ENCODE measurements at places on chromosomes 4 and X. TPM values are rescaled to one million over a fixed set of nuclear protein-coding genes. Genes with fewer than 3 reads are reported as not detected.

The SSX1 gene
- polyA plus RNA-seq: not detected

DNA sequence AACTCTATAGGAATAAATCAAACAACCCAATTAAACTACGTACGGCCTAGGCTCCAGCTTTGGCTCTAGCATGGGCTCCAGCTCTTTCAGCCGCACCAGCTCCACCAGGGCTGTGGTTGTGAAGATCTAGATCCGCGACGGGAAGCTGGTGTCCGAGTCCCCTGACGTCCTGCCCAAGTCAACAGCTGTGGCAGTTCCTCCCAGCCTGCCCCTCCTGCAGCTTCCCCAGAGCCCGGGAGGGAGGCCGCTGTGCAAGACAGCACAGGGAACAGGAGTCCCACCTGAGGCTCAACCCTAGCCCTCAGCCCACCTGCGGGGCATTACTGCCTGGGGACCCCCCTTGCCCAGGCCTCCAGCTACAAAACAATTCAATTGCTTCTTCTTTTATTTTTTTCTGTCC lies 2680.3 kb downstream of the PCDH7 start:
- H3K27ac ChIP-seq: no peak overlapping the region
- no peak overlapping the region for H3K4me3 ChIP-seq
- no peak for DNase-seq
- no peaks in the 10 kb centered on the region for H3K4me1 ChIP-seq

The CENPVL3 gene
- not detected for polyA plus RNA-seq

The MGAT4D gene
- not detected for polyA plus RNA-seq

DNA sequence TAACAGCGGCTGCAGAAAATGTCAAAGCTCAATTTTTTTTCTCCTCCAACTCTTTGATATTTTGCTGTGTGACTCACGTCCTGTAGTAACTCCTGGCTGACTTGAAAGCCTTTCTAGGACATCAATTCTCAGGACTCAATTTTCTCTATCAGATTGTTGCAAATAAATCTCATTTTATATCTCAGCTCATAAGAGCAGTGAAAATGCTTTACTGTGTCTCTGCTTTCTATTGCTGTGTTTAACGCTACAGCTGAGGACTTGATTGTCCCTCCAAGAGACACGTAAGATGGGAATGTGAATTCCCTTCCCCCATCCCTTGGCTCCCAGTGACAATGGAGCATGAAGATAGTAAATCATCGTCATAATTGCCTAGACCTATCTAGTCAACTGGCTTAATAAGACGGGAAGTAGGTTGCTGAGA lies 20.5 kb upstream of the CBR4 start:
- DNase-seq: no peak
- no peaks in the 10 kb centered on the region for H3K27me3 ChIP-seq
- no peaks in the 10 kb centered on the region for H3K4me1 ChIP-seq
- no peak overlapping the region for H3K27ac ChIP-seq
- H3K4me3 ChIP-seq: no peak overlapping the region

DNA sequence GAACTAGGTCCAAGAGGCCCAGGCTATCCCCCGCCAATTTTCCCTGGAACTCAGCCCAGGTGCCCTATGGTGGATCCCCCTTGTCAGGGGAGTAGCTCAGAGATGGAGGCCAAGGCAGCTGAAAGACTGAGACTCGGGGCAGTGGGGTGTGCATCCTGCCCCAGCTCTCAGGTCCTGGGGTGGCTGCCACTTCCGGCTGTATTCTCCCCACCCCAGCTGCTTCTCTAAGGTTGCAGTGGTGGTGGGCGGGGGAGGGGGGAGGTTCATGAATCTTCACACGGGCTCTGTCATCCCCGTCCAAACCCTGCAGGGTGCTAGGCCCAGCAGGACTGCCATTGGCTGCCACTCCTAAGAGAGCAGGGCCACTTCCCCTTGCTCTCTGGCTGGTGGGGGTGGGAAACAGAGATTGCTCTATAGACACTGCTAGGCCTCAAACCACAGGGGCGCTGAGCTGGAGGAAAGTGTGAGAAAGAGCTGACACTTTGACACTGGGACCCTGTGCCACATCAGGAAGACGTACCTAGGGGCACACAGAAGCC lies 1.5 kb downstream of the SASH3 start:
- H3K4me3 ChIP-seq: no peak overlapping the region
- H3K27ac ChIP-seq: no peak overlapping the region
- H3K27me3 ChIP-seq: no peaks in the 10 kb centered on the region
- peak; percentile 69 for DNase-seq
- H3K4me1 ChIP-seq: no peaks in the 10 kb centered on the region

GRCh38 chr4:87255755-87256154 lies 35.3 kb upstream of the KLHL8 start:
- no peaks in the 10 kb centered on the region for H3K27me3 ChIP-seq
- H3K4me3 ChIP-seq: no peak overlapping the region
- DNase-seq: no peak
- no peaks in the 10 kb centered on the region for H3K4me1 ChIP-seq

DNA sequence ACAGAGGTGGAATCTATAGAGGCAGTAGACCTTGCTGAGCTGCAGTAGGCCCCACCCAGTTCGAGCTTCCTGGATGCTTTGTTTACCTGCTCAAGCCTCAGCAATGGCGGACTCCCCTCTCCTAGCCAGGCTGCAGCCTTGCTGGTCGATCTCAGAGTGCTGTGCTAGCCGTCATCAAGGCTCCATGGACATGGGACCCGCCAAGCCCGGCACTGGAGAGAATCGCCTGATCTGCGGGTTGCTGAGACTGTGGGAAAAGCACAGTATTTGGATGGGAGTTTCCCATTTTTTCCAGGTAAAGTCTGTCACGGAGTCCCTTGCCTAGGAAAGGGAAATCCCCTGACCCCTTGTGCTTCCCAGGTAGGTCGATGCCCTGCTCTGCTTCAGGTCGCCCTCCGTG lies 124.8 kb upstream of the KLF8 start:
- H3K27ac ChIP-seq: no peak overlapping the region
- no peak overlapping the region for H3K4me3 ChIP-seq
- no peaks in the 10 kb centered on the region for H3K27me3 ChIP-seq
- no peak for DNase-seq

DNA sequence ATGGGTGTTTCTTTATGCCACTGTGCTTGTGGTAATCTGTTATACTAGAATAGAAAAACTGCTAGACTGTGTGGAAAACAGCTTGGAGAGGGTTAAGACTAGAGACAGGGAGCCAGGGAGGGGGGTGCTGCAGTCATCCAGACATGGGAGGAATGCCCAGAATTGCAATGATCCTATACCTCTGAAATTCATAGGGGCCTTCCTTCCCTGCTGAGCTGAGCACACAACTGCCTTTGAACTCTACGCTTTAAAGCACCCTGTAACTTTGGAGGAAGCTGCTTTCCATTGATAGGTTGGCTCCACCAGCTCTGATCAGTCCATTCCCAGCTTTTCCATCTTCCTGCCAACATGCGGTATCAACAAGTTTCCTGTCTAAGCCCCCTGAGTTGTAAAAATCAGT lies 155.9 kb upstream of the RASGEF1B start:
- H3K4me1 ChIP-seq: peaks cover 1% of the 10 kb centered on the region
- no peaks in the 10 kb centered on the region for H3K27me3 ChIP-seq
- H3K27ac ChIP-seq: no peak overlapping the region
- no peaks in the 10 kb centered on the region for H3K36me3 ChIP-seq

The TRAM1L1 gene
- polyA plus RNA-seq: not detected

The RAB41 gene
- not detected for polyA plus RNA-seq

DNA sequence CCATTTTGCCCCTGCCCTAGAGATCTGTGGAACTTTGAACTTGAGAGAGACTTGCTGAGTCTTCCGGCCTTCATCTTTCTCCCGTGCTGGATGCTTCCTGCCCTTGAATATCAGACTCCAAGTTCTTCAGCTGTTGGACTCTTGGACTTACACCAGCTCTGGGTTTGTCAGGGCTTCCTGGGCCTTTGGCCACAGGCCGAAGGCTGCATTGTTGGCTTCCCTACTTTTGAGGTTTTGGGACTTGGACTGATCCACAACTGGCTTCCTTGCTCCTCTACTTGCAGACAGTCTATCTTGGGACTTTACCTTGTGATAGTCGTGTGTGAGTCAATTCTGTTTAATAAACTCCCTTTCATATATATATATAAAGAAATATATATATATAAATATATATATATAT lies 1071.0 kb downstream of the ADGRL3 start:
- H3K27ac ChIP-seq: no peak overlapping the region
- no peak overlapping the region for H3K4me3 ChIP-seq
- H3K36me3 ChIP-seq: no peaks in the 10 kb centered on the region
- DNase-seq: no peak

The HMGN5 gene
- polyA plus RNA-seq: 27.5 TPM

GRCh38 chr4:7157666-7158065 lies 34.7 kb upstream of the SORCS2 start:
- no peak overlapping the region for H3K4me3 ChIP-seq
- DNase-seq: no peak
- no peak overlapping the region for H3K27ac ChIP-seq
- H3K27me3 ChIP-seq: no peaks in the 10 kb centered on the region
- no peaks in the 10 kb centered on the region for H3K36me3 ChIP-seq

DNA sequence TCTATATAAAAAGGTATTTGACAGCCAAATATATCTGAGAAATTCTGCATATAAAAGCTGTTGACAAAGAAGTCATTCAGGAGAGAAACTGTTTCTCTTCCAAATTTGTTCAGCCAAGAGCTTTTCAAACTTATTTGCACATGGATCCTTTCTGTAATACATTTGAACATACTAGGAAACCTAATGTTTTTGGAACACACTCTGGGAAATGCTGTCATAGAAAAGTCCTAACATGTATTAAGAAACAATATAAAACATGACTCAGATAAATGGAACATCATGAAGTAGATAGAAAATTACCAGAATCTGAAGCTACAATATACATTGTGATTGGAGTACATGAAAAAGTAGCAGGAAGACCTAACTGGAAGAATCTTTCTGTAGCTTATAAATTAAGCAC lies 781.5 kb upstream of the EPHA5 start:
- no peaks in the 10 kb centered on the region for H3K4me1 ChIP-seq
- H3K27me3 ChIP-seq: no peaks in the 10 kb centered on the region
- DNase-seq: no peak
- H3K36me3 ChIP-seq: no peaks in the 10 kb centered on the region
- no peak overlapping the region for H3K27ac ChIP-seq
- H3K4me3 ChIP-seq: no peak overlapping the region

GRCh38 chr4:67702166-67702565 lies 1.2 kb upstream of the UBA6 start:
- H3K27ac ChIP-seq: no peak overlapping the region
- no peak overlapping the region for H3K4me3 ChIP-seq
- DNase-seq: no peak
- H3K36me3 ChIP-seq: no peaks in the 10 kb centered on the region
- H3K27me3 ChIP-seq: no peaks in the 10 kb centered on the region
- H3K4me1 ChIP-seq: no peaks in the 10 kb centered on the region

GRCh38 chrX:352582-353314 lies 34.0 kb downstream of the PPP2R3B start:
- no peak overlapping the region for H3K4me3 ChIP-seq
- H3K36me3 ChIP-seq: no peaks in the 10 kb centered on the region
- DNase-seq: peak; percentile 42
- no peak overlapping the region for H3K27ac ChIP-seq

GRCh38 chr4:184863916-184864315 lies 38.1 kb upstream of the ACSL1 start:
- DNase-seq: no peak
- no peak overlapping the region for H3K4me3 ChIP-seq
- H3K4me1 ChIP-seq: no peaks in the 10 kb centered on the region
- no peak overlapping the region for H3K27ac ChIP-seq
- no peaks in the 10 kb centered on the region for H3K27me3 ChIP-seq

The ERAS gene
- polyA plus RNA-seq: 0.69 TPM

GRCh38 chrX:88135735-88136134 lies 611.3 kb upstream of the CPXCR1 start:
- no peak overlapping the region for H3K27ac ChIP-seq
- H3K27me3 ChIP-seq: no peaks in the 10 kb centered on the region
- no peaks in the 10 kb centered on the region for H3K4me1 ChIP-seq
- H3K4me3 ChIP-seq: no peak overlapping the region
- DNase-seq: no peak

- no peak overlapping the region for H3K4me3 ChIP-seq
- no peak overlapping the region for H3K27ac ChIP-seq
- DNase-seq: no peak
- H3K36me3 ChIP-seq: no peaks in the 10 kb centered on the region
- no peaks in the 10 kb centered on the region for H3K27me3 ChIP-seq
Measured at GRCh38 chrX:109720947-109721346, 12.1 kb downstream of the ACSL4 start.

The EDA gene
- polyA plus RNA-seq: 2.4 TPM

The CHRDL1 gene
- 0.13 TPM for polyA plus RNA-seq

The DUSP9 gene
- not detected for polyA plus RNA-seq

- peaks cover 2% of the 10 kb centered on the region for H3K4me1 ChIP-seq
- DNase-seq: no peak
- H3K36me3 ChIP-seq: no peaks in the 10 kb centered on the region
- peak overlapping the region; percentile 83 for H3K27ac ChIP-seq
Measured at GRCh38 chr4:99207069-99207743, 11.8 kb downstream of the ADH6 start.

The PDE6B gene
- 4.0 TPM for polyA plus RNA-seq

The SASH3 gene
- 0.90 TPM for polyA plus RNA-seq

The GPC4 gene
- polyA plus RNA-seq: 20.8 TPM

The AWAT2 gene
- polyA plus RNA-seq: not detected

DNA sequence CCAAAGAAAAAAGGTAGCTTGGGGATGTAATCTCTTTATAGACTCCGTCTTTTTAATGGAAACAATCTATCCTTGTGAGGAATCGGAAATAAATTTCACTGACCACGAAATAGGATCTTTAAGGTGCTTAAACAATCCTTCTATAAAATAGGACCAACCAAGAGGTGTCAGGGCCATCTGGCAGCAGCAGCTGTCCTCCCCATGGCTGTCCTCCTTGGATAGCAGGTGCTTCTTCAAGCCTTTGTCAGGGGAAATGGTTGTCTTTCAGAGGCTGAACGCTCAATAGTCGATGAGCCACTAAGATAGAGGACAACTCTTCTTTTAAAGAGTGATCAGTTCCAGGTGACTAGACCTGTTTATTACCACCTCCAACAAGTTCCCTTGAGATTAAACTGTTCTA lies 231.0 kb downstream of the ADGRL3 start:
- H3K36me3 ChIP-seq: no peaks in the 10 kb centered on the region
- DNase-seq: peak; percentile 20
- H3K4me1 ChIP-seq: no peaks in the 10 kb centered on the region
- H3K4me3 ChIP-seq: no peak overlapping the region

DNA sequence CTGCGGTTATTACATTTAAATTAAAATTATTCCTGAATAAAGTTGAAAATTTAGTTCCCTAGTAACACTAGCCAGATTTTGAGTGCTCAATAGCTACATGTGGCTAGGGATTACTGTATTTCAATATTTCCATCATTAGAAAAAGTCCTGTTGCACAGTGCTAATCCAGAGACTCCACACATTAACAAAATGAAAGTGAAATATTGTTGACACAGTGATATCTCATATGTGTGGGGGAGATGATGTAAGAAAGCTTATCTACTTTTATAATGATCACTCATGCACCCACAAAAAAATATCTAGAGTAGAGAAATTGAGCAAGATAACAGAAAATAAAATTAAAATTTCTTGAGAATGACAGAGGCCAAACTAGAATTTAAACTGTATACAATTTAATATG lies 74.9 kb downstream of the MAGEB10 start:
- H3K27ac ChIP-seq: no peak overlapping the region
- no peaks in the 10 kb centered on the region for H3K4me1 ChIP-seq
- H3K27me3 ChIP-seq: no peaks in the 10 kb centered on the region
- H3K4me3 ChIP-seq: no peak overlapping the region
- no peak for DNase-seq

The ARHGEF38 gene
- polyA plus RNA-seq: not detected
